Fibroblast of mammary gland (primary cell): ENCODE measurements at places on chromosomes 16 and 17.

- DNase-seq, result no peak
Measured at GRCh38 chr17:80030730-80031410, 4.8 kb downstream of the TBC1D16 start.

DNA sequence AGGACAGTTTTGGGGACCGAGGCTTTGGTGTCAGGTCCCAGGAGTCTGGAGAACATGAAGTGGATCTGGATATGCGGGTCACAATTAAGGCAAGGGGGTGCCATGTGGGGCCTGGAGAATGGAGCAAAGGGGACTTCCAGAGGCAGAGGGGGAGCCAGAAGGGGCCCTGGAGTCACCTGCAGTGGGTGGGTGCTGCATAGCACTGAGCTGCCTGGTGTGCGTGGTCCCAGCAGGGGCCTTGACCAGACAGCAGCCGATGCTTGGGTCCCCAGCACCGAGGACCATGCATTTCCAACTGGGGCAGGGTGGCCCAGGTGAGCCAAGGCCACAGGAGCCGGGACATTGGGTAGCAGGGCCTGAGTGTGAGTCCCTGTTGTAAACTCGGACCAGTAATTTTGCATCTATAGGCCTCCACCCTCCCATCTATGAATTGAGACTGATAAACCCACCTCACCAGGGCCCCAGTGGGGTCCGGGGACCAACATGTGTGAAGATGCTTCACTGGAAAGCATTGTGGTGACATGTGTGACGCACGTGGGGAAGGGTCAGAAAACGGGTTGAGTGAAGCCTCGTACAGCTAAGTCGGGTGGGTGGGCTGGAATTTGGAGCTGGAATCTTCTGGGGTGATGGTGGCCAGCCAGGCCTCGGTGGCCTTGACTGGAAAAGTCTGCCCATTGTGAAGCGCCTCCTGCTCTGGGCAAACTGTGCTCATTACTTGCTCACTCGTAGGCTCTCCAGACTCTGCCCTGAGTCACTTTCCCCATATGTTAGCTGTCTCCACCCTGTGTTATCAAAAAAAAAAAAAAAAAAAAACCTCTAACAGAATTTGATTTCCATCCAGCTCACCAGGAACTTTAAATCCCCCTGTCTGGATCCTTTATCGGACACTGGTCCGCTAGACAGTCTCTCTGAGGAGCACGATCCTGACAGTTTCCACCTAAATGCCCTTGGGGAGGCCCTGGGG is 90.5 kb upstream of the ZNF469 start:
- peak; percentile 41 for DNase-seq

DNA sequence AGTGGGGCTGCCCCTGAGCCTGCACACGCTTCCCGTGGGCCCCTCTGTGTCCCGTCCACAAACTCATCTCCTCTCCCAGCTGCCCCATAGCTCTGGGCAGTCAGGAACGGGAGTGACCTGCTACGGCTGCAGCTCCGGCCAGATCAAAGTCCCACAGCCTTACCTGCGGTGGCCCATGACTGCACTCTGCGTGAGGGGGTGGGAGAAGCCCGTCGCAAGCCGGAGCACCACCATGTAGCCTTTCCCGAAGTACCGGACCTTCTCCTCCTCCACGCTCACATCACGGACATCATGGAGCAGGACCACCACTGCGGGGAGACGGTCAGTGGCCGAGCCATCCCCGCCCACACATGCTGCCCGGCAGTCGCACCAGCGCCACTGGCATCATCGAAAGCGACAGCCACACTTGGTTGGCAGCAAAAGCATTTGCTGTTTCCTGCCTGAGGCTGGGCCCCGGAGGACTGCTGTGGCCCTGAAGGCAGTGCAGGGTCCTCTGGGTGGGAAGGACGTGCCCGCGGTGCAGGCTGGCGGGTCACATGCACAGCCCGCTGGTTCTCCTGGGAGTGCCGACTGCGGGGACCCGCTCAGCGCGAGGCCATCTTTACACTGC is 6.2 kb downstream of the CYBC1 start:
- DNase-seq, result no peak

- DNase-seq, result no peak
Measured at GRCh38 chr17:79031996-79032875, 8.3 kb downstream of the C1QTNF1 start.

DNA sequence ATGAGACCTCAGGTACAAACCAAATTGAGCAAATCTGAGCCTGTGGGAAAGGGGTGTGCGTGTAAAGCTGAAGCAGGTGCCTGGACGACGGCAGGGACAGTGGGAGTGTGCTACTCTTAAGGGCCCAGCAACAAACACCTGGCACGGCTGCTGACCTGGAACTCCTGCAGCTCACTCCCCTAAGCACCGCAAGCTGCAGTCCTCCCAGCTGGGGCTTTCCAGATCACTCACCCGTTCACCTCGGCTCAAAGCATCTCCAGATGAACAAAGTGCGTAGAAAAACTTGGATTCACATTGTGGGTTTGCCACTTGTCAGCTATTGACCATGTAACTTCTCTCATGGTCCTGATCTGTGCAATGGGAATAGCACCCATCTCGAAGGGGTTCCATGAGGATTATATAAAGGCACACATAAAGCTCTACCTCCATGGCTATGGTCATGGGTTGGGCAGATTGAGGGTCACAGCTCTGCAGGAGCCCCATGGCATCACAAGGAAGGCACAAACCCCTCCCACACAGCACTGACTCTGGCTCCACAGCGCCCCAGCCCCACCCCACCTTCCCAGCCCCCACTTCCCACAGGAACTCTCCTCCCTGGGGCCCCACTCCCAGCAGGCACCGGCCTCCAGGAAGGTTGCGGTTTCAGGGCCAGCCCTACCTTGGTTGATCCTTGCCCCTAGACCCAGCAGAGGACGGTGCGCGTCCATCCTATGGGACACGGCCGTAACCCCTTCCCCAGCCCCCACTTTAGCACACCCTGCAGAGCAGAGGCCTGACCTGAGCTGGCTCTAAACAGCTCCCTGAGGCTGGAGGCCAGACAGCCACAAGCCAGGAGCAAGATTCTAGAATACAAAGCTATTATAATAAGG is 21.9 kb downstream of the ST3GAL2 start:
- DNase-seq, result no peak

GRCh38 chr17:52957411-52957810 is 798.9 kb upstream of the CA10 start:
- DNase-seq, result no peak

DNA sequence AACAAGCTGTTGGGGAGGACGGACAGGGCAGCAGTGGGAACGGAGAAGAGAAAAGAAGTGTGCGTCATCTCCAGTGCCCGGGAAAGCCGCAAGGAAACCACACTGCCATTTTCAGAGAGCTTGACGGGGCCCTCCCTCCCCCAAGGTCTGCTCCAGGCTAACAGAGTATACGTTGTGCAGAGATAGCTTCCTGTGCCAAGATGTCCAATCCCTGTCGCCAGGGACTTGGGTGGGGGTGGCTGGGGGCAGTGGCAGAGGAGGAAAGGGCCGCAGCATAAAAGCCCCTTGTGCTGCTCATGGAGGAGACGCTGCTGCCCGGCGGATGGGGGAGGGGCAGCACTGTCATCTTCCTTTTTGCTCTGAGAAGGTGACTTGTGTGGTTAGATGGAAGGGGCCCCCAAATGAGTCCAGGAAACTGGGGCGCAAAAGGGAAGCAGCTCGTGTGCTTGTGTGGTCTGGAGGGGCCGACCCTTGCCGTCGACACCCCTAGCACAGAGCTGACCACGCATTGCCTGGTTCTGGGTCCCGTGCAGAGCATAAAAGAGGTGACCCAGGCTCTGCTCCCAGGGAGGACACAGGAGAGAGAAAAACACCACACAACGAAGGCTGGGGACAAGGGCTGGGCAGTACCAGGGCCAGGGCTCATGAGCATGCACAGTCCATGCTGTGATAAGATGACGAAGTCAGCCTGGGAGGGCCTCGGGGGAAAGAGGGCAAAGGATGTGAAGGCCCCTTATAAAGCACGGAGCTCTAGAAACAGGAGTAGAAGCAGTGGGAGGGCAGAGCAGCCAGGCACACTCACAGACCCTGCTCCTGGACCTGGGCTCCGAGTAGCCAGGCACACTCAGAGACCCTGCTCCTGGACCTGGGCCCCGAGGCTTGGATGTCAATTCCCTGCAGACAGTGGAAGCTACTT is 372.7 kb downstream of the SLC39A11 start:
- DNase-seq, result no peak

GRCh38 chr16:77009453-77009852 is 181.5 kb upstream of the MON1B start:
- no peak for DNase-seq

- no peak for DNase-seq
Measured at GRCh38 chr17:74972973-74973328, 392 bp upstream of the HID1 start.

DNA sequence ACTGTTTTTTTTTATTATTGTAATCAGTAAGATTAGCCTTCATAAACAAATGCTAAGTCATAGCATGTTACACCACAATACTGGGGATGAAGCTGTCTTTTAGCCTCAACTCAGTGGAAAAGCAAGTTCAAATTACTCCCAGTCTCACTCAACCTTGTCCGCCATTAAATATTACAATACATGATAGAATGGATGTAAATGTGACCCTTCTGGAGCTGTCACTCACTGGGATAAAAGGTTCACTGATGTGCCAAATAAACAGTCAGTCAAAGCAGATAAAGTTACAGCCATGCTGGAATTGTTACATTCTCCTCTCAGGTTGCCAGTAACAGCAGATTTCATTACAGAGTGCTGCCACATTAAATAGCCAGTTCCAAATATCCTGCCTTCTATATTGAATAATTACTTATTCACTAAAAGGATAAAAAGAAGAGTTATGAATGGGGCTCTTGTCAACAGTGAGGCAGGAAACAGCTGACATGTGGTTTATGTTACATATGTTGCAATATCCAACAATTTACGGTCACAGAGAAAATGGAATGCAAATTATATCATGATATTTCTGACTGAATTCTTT is 53.4 kb downstream of the BRIP1 start:
- DNase-seq, result peak; percentile 66

- no peak for DNase-seq
Measured at GRCh38 chr17:82964851-82965341, 114.5 kb upstream of the METRNL start.

GRCh38 chr17:38476549-38476948 is 48.3 kb downstream of the ARHGAP23 start:
- no peak for DNase-seq

DNA sequence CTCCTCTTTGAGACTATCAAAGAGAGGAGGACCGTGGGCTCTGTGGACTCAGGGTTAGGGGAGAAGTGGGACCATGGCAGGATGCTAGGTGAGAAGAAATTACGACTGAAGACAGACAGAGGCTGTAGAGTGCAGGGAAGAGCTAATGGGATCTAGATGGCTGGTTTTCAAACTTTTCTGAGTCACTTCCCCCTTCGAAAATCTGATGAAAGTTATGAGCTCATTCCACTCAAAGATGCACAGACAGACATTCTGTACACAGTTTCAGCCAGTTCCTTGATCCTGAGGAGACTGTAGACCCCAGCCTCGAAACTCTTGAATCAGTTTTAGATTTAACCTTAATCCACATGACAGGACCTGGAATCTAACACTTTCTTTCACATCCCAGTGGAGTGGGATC is 40.7 kb downstream of the RGS9 start:
- DNase-seq, result peak; percentile 74

DNA sequence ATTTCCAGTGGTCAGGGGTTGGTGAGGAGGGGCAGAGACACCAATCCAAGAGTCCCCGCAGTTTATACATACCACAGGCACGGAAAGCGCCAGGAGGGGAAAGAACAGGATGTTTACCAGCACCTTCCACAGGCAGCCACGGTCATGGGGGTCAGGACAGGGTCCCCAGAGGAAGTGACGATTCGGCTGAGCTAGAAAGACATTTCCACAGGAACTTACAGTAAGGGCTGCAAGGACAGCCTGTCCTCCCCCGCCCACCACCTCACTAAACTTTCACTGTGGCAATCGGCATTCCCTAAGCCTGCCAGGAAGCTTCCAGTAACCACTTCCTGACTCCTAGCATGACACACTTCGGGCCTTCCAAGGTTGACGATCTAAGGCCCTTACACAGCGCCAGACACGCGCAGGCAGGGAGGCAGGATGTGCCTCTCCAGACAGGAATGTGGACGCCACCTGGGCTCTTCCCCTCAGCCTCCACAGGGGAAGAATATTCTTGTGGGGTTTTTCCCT is 1.2 kb upstream of the MT2A start:
- DNase-seq, result peak; percentile 100

- DNase-seq, result no peak
Measured at GRCh38 chr17:54909766-54910165, 9.1 kb downstream of the TOM1L1 start.

GRCh38 chr17:51630101-51630671 is 369.8 kb downstream of the UTP18 start:
- DNase-seq, result no peak

GRCh38 chr17:72358465-72358864 is 237.6 kb downstream of the SOX9 start:
- DNase-seq, result peak; percentile 56

DNA sequence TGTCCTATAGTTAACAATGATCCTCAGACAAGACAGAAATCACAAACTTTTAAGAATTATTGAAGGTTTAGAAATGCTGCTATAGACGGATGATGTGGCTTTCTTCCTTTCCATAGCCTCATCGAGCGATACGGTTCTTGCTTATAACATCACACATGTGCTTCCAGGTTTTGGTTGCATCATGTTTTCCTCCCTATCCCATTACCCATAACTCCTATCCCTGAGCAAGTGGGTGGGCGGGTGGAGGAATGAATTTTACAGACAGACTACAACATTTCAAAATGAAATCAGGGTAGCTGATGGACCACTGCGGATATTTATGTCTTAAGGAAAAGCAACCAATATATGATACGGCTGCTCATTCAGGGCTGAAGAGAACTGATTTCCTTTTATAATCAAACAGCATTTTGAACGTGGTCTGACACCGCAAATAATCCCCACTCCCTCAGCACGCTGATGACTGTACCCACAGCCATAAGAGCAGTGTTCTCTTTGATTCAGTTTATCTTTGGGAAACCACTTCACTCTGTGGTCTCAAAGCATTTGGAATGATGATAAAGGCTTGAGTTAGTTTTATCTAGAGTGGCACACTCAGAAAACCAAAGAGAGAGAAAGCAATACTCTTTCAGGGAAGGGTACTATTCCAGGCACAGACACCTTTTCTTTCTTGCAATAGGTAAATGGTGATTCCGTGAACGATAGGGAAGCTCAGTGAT is 4.6 kb upstream of the AKTIP start:
- peak; percentile 30 for DNase-seq

DNA sequence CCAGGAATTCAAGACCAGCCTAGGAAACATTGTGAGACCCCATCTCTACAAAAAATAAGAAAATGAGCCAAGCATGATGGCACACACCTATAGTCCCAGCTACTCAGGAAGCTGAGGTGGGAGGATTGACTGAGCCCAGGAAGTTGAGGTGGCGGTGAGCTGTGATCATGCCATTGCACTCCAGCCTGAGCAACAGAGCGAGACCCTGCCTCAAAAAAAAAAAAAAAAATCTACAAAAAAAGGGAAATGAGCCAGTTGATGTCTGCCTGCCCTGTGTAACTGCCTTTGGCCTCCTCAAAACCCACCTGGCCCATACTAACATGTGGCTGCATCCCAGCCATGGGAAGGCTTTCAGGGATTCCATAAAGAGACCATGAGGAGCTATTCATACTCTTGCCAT is 4.5 kb downstream of the RANBP10 start:
- no peak for DNase-seq

DNA sequence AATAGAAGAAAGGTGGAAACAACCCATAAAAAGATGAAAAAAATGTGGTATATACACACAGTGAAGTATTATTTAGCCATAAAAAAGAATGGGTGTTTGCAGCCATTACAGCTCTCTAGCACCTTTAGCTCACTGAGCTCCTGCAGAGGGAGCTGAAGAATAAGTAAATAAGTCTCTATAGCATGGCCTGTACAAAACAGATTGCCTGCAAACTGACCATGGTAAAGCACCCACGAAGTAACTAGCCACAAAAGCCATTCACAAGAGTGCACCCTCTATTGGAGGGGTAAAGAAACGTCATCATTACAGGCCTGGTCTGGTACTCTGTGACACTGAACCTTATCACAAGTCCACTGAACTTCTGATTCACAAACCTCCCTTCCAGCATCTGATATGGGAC is 76.3 kb downstream of the USP32 start:
- peak; percentile 10 for DNase-seq
